SK-MEL-5 (cell line): ENCODE measurements at places on chromosomes 5 and 9. TPM values are rescaled to one million over a fixed set of nuclear protein-coding genes. Genes with fewer than 3 reads are reported as not detected.

The CCDC183 gene
- total RNA-seq: 0.08 and 0.42 TPM in 2 replicates

The ADRB2 gene
- 0.21 and 0.48 TPM in 2 replicates for total RNA-seq

The FAM200C gene
- total RNA-seq: 7.7 and 8.1 TPM in 2 replicates

The AK8 gene
- 0.21 TPM in 1 of 2 replicates, not detected in the other for total RNA-seq

The ACTBL2 gene
- total RNA-seq: 0.11 and 0.13 TPM in 2 replicates

The DMGDH gene
- total RNA-seq: not detected in 2 replicates

The PFN3 gene
- not detected in 2 replicates for total RNA-seq

The SEMA6A gene
- total RNA-seq: 37.6 and 39.0 TPM in 2 replicates

The TAF11L6 gene
- total RNA-seq: not detected in 2 replicates

The SPOCK1 gene
- total RNA-seq: 23.4 and 26.0 TPM in 2 replicates

The ZNF454 gene
- total RNA-seq: not detected in 2 replicates

The DOCK8 gene
- 0.35 and 0.45 TPM in 2 replicates for total RNA-seq

GRCh38 chr5:57441557-57441956 lies 41.1 kb downstream of the ACTBL2 start:
- DNase-seq: peak; percentile 81

DNA sequence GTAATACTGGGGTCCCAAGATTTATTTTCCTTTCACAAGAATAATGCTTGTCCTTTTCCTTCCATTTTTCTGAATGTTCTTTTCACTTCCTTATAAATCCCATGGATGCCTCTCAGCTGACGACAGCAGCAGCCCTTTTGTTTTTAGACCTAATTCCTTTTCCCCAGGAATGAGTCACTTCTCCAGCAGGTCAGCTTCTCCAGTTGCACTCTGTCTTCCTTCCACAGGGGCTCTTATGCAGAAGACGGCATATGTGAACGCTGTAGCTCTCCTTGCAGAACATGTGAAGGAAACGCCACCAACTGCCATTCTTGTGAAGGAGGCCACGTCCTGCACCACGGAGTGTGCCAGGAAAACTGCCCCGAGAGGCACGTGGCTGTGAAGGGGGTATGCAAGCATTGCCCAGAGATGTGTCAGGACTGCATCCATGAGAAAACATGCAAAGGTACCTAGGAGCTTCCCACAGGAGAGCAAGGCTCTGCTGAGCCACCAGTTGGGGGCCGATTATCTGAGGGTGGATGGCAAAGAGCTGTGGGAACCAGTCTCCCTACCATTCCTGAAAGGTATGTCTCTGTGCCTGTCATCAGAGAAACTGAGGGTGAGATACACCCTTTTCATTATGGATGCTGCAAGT lies 72.9 kb downstream of the RFK start:
- no peak for DNase-seq

DNA sequence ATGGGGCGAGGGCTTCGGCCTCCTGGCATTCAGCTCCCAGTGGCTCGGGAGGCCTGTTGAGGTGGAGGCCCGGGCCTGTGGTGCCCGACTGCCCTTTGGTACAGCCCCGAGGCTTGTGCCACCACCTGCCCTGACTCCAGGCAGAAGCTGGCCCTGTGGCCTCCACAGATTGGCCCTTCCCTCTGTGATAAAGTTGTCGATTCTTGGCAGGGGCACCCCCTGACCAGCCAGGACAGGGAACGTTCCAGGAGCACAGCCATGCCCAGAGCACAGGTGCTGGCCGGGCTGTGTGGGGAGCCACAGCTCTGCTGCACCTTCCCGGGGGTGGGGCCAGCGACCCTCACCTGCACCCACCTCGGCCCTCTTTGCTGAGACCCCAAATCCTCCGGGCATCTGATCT lies 32.7 kb downstream of the SLC6A18 start:
- DNase-seq: no peak

DNA sequence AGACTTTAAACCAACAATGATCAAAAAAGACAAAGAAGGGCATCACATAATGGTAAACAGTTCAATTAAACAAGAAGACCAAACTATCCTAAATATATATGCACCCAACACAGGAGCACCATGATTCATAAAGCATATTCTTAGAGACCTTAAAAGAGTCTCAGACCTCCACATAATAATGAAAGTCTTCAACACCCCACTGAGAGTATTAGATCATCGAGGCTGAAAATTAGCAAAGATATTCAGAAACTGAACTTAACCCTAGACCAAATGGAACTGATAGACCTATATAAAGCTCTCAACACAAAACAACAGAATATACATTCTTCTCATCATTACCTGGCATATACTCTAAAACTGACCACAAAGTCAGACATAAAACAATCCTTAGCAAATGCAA lies 11.7 kb upstream of the SPINK14 start:
- no peak for DNase-seq

DNA sequence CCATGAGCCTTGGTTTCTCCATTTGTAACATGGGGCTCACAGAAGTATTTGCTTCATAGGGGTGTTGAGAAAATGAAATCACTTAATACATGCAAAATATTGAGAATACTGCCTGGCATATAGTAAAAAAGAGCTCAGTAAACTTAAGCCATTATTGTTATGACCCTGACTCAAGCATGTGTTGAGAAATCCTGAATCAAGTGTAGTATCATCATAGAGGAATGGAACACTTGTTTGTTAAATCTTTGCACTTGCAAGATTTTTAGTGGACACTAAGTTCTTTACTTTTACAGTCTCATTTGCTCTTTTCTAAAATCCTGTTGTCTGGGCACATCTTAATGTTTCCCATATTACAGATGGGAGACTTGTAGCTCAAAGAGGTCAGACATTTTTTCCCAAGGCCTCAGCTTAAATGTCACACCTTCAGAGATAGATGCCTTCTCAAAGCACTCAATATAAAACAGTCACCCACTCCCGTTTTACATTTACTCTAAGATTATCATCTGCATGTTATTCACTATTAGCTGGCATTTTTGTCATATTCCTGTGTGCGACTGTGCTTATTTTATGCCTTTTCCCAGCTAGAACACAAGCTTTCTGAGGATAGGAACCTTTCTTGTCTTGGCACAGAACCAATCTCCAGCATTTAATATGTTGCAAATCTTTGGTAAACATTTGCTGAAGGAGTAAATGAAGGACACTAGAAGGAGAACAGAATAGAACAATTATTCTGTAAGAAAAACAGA lies 250.0 kb upstream of the TNC start:
- no peak for DNase-seq

DNA sequence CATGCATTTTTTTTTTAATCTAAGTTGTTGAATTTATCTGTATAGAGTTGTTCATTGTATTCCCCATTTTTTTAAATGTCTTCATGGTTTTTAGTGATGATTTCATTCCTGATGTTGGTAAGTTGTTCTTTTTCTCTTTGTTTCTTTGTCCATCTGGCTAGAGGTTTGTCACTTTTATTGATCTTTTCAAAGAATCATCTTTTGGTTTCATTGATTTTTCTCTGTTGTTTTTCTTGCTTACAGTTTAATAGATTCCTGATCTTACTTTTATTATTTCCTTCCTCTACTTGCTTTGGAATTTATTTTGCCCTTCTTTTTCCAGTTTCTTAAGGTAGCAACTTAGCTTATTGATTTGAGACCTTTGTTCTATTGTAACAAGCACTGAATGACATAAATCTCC lies 114.2 kb downstream of the AOPEP start:
- no peak for DNase-seq

DNA sequence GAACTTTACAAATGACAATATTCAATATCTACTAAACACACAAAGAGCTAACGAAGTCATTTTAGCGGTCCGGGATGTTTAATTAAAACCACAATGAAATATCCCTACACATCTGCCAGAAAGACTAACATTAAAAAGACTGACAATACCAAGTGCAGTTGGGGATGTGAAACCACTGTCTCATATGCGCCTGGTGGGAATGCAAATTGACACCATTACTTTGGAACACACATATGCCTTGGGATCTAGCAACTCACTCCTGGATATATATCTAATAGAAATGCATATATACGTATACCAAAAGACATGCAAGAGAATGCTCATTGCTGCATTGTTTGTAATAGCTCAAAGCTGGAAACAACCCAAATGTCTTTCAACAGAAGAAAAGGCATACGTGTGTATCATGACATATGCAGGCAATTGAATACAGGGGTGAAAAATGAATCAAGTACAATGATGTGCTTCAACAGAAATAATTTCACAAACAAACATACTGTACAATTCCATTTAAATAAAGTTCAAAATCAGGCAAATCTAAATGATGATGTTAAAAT lies 153.3 kb downstream of the CARTPT start:
- no peak for DNase-seq

- no peak for DNase-seq
These were observed 6.3 kb downstream of the DAPK1 start for GRCh38 chr9:87503927-87504326.

GRCh38 chr5:43680286-43680685 lies 77.3 kb downstream of the NNT start:
- no peak for DNase-seq

DNA sequence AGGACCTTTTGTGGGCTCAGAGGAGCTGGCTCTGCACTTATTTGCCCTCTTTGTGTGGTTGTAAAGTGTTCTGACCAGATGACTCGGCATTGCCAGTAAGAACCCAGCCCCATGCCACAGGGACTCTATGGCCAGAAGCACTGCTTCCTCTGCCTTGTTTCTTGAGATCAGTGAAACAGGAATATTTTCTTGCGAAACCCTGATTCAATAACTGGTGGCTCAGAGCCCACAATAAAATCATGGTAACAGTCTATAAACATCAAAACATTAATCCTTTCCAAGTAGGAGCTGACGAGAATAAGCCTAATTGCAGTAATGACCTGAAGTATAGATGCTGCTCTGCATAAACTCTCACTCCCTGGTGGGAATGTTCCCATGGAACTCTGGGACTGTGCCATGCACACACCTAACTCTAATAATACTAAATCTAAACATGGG lies 344.3 kb downstream of the ZNF608 start:
- no peak for DNase-seq

DNA sequence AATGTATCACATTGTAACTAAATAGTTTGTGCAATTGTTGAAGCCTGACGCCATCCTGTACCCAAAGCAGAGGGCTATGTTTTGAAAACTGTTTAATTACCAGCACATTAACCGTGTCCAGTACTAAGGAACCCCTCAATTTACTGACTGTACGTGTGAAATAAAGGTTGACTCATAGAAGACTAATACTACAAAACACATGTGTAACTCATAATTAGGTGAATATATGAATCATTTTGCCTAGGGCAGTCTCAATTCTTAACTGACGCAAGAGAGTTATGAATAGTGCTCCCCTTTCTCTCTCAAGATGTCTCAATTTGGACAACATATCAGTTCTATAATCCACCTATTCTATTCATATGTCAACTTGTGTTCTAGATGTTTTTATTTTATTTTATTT lies 558.4 kb downstream of the PRDM9 start:
- peak; percentile 22 for DNase-seq

DNA sequence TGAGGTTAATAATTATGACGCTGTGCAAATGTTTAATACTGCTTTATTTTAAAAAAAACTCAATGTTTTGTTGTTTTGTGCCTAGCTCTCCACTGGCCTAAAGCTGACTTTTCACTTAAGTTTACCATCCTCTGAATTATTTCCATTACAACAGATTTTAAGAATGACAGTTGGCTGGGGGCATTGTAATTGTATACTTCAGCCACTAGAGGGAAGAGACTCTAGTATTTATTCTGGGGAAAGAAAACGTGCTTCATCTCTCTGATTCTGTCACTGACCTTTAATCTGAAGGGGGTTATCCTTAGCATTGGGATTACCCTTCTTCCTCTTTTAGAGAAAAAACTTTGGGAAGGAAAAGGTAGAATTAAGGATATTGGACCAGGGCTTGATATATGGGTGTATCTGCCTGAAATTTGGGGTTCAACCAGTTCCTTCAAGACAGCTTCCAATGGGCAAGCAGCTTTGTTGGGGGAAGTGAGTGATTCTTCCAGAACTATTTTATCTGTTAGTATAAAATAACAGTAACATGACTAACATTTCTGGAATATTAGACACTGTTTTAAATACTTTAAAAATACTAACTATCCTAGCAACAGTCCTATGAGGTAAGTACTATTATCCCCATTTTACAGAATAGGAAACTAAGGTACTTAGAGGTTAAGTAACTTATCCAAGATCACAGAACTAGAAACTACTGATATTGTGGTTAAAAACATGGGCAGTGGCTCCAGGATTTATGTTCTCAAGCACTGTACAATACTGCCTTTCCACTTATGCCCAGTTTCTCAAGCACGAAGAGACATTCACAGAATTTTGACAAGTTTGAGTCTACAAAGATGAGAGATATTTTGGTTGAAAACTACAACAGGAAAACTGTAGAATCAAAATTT lies 208.4 kb downstream of the CD180 start:
- peak; percentile 70 for DNase-seq

DNA sequence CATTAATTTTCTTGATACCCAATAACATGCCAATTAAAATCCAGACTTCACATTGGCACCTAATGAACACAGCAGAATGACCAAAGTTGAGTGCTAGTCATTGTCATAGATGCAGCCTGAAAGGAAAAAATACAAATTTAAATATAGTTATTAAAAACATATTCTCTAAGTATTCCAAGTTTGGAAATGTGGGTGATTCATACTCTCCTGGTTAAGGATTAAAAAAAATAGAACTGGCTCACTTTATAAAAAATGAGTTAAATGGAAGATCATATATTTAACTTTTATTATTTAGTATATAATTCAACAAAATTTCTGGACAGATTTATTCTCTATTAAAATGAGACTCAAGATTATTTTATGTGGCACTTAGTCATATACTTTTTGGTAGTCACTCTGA lies 33.2 kb upstream of the RICTOR start:
- no peak for DNase-seq

GRCh38 chr9:75896193-75896592 lies 5.7 kb downstream of the PCSK5 start:
- no peak for DNase-seq

- peak; percentile 89 for DNase-seq
These were observed 110.4 kb upstream of the NR5A1 start for GRCh38 chr9:124617477-124618141.

DNA sequence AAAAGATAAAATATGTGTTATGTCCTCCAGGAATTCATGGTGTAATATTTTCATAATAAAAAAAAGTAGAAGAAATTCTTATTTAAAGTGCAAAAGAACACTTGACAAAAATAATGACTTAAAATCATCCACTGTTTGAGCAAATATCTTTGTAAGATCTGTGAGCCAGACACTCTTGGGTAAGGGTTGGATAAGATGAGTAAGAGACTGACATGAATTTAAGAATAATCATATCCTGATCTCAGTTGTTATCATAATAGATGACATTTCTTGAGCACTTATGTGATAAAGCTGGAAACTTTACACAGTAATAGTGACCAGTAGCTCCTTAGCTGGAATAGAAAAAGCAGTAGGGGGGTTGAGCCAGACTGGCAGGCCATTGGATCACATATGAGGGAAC lies 40.0 kb upstream of the ADRB2 start:
- no peak for DNase-seq

- no peak for DNase-seq
These were observed 44.7 kb downstream of the DIAPH1 start for GRCh38 chr5:141574122-141574510.

GRCh38 chr5:76546497-76547102 lies 76.6 kb downstream of the F2RL2 start:
- no peak for DNase-seq

- no peak for DNase-seq
These were observed 23.4 kb downstream of the DMRTA1 start for GRCh38 chr9:22469928-22470544.
